ENCODE measurements at places on chromosomes 16 and 17. TPM values are rescaled to one million over a fixed set of nuclear protein-coding genes. Genes with fewer than 3 reads are reported as not detected.

The GAST gene
- total RNA-seq, result not detected

The ABCC6 gene
- 1.5 TPM for total RNA-seq

The SRCIN1 gene
- total RNA-seq, result not detected

The KRTAP2-1 gene
- not detected for total RNA-seq

The TLCD1 gene
- total RNA-seq, result 12.9 TPM

The SCPEP1 gene
- total RNA-seq, result 50.8 TPM

The LPO gene
- not detected for total RNA-seq

The SHCBP1 gene
- total RNA-seq, result 6.4 TPM

The KRT39 gene
- total RNA-seq, result not detected

The TBC1D3C gene
- total RNA-seq, result not detected

The ABCA6 gene
- total RNA-seq, result 0.30 TPM

The ACSF3 gene
- 19.5 TPM for total RNA-seq

The PRM2 gene
- not detected for total RNA-seq

The RANBP10 gene
- total RNA-seq, result 16.8 TPM

The TMEM114 gene
- not detected for total RNA-seq

The CMTM2 gene
- total RNA-seq, result not detected

The TNFRSF17 gene
- not detected for total RNA-seq

The CNTNAP4 gene
- total RNA-seq, result not detected

The SNX20 gene
- not detected for total RNA-seq

The CLEC3A gene
- not detected for total RNA-seq

The GLIS2 gene
- 58.7 TPM for total RNA-seq

The ASPA gene
- not detected for total RNA-seq

The CTRL gene
- not detected for total RNA-seq

The SLC13A2 gene
- total RNA-seq, result not detected

The HIC1 gene
- 8.8 TPM for total RNA-seq

The ZNF423 gene
- total RNA-seq, result 4.7 TPM

The DPEP2 gene
- total RNA-seq, result not detected

The CHST6 gene
- 7.1 TPM for total RNA-seq

The LRRC37A gene
- 3.3 TPM for total RNA-seq

The TP53TG3D gene
- total RNA-seq, result not detected

The CRYBA1 gene
- not detected for total RNA-seq

The G6PC1 gene
- not detected for total RNA-seq

The CCDC92B gene
- total RNA-seq, result not detected

The OR1F1 gene
- total RNA-seq, result not detected

The NTN3 gene
- 2.1 TPM for total RNA-seq

The FBXO39 gene
- total RNA-seq, result not detected

The MYH3 gene
- 3.2 TPM for total RNA-seq

The SIRT7 gene
- 14.5 TPM for total RNA-seq

The TMEM238L gene
- total RNA-seq, result not detected

The MPP3 gene
- 15.6 TPM for total RNA-seq

The NKD1 gene
- 8.0 TPM for total RNA-seq

The KRT17 gene
- total RNA-seq, result 183 TPM

The HOXB6 gene
- not detected for total RNA-seq

The SMIM5 gene
- not detected for total RNA-seq
